ENCODE measurements at places on chromosomes 3 and 15. TPM values are rescaled to one million over a fixed set of nuclear protein-coding genes. Genes with fewer than 3 reads are reported as not detected.

DNA sequence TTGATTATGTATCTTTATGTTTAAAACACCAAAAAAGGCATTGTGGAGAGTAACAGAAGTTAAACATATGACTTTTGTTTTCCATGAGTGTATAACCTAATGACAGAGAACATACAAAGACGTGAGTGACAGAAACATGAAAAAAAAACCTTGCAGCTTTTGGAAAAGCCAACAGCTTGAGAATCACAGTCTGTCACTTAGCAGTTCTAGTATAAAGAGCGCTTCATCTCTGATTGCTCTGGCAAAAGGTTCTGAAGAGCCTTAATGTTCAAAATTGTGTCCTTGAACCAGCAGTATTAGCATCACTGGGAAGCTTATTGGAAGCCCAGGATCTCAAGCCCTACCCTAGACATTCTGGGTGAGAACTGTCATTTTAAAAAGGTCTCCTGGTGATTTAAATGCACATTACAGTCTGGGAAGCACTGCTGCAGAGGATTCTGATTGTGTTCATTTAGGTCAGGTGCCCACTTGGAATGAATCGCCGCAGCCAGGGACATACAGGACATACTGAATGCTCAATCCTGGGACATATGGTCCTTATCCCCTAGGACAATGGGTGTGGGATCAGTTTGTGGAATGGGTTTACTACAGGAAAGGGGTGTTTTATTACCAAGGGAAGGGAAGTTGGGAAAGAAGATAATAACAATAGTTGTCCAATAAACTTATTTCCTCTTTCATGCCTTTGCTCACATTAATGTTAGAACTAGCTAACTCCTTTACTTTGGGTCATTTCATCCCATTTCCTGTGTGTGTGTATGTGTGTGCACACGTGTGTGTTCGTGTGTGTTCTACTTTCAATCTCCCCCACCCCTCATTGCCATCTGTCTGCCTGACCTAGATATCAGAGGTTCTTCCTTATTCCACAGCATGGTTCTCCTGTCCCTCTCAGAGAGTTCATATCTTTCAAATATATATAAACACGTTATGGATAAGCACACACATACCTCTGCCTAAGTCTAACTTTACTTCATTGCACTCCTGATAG, 55.0 kb downstream of the LRRC49 start:
- no peak for DNase-seq

The TGM5 gene
- total RNA-seq: 0.07 TPM

The TMEM212 gene
- not detected for total RNA-seq

- DNase-seq: no peak
These were observed 412.4 kb downstream of the RAP2B start for GRCh38 chr3:153574445-153574844.

DNA sequence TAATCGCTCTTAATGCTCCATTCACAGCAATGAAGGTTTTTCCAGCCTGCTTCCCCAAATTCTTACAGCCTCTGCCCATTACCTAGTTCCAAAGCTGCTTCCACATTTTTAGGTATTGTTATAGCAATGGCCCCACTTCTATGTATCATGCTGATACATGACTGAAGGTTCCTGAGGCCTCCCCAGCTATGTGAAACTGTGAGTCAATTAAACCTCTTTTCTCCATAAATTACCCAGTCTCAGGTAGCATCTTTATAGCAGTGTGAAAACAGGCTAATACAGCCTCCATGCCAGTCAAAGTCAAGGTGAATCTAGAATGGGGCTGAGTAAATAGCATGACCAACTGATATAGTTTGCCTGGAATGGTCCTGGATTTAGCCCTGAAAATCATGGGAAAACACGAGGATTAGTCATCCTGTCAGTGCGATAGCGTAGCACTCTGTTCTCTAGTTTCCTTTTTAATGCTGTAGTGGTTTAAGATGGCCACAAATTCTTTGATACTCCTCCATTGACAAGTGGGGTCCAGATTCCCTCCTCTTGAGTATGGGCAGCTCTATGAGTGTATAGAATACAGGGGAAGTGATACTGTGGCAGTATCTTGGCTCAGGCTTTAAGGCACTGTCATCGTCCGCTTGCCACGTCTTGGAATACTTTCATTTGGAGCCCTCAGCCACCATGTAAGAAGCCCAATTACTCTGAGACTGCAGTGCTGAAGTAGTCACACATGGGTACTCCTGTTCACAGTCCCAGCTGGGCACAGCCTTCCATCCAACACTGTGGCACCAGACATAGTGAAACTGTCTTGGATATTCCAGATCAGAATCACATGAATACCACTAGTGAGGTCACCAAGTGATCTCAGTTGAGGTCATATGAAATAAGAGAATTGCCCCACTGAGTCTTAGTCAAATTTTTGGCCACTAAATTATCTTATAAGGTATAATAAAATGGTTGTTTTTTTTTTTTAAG, 94.0 kb upstream of the PLCL2 start:
- no peak for DNase-seq

The SNTN gene
- not detected for total RNA-seq

The CHD2 gene
- 105 TPM for total RNA-seq

DNA sequence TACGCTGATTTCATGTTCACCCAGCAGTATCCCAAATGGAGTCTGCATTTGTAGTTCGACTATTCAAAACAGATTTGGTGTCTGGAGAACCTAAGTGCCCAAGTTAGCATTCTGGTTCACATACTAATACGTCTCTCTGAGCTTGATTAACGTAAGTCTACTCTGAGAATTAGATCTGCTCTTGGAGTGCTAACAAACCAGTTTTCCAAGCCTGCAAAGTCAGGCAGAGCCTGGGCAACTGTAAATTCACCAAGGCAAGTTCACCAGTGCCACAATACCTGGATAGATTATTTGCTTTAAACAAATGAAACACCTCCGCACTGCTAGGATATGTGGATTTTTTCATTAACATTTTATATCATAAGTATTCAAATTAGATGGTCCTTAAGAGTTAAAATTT, 912.6 kb downstream of the ROBO1 start:
- DNase-seq: no peak

The IQCF5 gene
- total RNA-seq: not detected

DNA sequence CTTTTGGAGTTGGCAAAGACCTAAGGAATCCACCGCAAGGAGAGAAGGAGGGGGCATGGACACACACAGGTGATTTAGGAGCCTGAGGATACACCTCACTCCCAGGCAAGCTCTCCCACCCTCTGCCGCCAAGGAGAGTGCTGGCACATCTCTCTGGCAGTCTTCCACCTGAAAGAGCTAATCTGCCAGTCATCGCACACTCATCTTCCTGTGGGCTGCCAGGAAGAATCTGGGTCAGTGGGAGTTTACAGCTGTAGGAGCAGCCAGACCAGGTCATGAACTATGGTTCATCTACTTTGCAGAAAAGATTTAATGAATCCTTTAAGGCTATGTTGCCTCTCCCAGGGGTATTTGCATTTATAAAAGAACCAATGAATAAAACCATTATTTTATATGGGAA, 170.6 kb upstream of the TSC22D2 start:
- DNase-seq: no peak

DNA sequence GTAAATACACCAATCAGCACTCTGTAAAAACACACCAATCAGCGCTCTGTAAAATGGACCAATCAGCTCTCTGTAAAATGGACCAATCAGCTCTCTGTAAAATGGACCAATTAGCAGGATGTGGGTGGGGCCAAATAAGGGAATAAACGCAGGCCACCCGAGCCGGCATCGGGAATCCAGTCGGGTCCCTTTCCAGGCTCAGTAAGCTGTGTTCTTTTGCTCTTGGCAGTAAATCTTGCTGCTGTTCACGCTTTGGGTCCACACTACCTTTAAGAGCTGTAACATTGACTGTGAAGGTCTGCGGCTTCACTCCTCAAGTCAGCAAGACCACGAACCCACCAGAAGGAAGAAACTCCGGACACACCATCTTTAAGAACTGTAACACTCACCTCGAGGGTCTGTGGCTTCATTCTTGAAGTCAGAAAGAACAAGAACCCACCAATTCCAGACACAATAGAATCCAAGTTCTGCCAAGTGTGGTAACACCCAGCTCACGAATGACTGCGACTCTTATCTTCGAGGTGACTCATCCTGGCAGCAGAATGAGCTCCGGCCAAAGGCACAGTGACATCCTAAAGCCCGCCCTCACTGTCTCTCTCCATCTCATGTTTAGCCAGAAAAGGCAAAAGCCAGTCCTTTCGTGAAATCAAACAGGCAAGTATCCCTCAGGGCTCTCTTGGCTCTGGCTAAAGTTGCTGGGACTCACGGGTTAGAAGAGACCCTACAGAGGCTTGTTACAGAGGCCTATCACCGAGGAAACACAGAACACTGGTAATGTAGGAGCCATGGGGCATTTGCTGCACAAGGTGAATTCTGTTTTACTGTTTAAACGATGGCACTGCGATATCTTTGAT, 155.2 kb downstream of the FAM43A start:
- no peak for DNase-seq

GRCh38 chr3:30662836-30663235, 56.4 kb downstream of the TGFBR2 start:
- no peak for DNase-seq

The ATP10A gene
- total RNA-seq: 48.0 TPM

GRCh38 chr3:20406611-20407011, 220.6 kb upstream of the SGO1 start:
- DNase-seq: no peak

DNA sequence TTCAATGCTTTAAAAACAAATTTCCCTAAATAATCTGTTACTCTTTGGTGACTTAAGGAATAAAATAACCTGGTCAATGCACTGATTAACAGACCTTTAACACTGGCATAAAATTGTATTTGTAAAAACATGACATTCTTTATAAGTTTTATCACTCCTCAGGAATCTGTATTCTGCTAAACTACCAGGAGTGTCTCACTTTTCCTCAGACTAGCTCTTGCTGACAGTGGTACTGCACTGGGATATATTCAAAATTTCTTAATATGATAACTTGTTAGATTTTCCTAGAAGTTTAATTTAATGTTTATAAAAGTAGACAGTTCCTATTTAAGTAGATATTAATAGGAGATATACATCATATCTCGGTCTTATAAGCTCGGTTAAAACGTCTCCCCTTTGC, 363.4 kb upstream of the ARHGEF26 start:
- no peak for DNase-seq

DNA sequence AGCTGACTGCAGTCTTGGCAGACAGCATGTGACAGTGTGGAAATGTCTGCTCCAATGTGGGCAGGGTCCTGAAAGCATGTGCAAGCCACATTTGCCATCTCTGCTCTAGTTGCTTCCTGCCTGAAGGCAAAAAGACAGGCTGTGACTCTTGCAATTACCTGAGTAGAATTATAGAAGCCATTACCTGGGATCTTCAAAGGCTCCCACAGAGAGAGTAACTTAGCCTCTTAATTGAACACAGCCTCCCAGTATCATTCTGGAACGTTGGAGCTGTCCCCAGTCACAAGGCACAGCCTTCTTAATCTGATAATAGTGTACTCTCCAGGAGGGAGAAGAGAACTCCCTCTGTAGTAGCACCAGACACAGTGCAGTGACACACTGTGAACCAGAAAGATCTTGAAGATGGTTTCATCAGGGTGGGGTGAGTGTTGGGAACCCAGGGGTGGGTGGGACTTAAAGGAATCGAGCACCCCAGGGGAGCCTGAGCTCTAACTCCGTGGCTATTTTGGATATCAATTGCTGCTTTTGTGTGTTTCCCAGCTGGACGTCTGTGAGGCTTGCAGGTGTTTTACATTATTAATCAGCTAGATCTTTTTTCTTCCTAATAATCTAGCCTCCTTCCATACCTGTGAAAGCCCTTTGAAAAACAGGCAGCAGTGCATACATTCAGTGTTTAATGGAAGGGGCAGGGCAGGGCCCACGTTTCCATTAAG, 40.6 kb upstream of the GLCE start:
- DNase-seq: no peak

DNA sequence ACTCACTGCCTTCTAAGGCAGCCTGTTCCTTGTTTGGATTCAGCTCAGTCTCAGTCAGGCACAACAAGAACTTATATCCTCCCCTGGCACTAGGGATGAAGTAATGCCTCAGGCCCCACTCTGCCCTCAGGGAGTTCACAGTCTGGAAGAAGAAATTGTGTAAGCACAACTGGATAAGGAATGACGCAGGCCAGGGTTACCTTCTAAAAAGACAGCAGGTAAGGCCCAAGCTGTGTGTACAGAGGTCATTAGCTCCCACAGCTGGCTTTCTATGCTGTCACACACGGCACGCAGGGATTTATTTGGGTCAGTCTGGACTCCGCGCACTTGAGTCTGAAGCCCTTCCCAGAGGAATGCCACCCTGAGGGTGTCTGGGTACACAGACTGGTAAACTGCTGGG, 82.9 kb downstream of the IQSEC1 start:
- no peak for DNase-seq

- no peak for DNase-seq
These were observed 24.8 kb upstream of the CMTM7 start for GRCh38 chr3:32366638-32367397.

The LYZL4 gene
- not detected for total RNA-seq

GRCh38 chr3:125017406-125017805, 38.4 kb downstream of the HEG1 start:
- no peak for DNase-seq

GRCh38 chr3:187292181-187292580, 644 bp upstream of the MASP1 start:
- no peak for DNase-seq

The MUC20 gene
- total RNA-seq: 2.9 TPM

The PCOLCE2 gene
- total RNA-seq: 0.33 TPM

- DNase-seq: no peak
These were observed 575.1 kb downstream of the FOXP1 start for GRCh38 chr3:71008350-71008935.

GRCh38 chr15:80556694-80557367, 138.3 kb upstream of the ABHD17C start:
- no peak for DNase-seq

- no peak for DNase-seq
These were observed 25.5 kb upstream of the FGD5 start for GRCh38 chr3:14793126-14793857.

The CCDC33 gene
- not detected for total RNA-seq

The BBX gene
- total RNA-seq: 37.2 TPM

DNA sequence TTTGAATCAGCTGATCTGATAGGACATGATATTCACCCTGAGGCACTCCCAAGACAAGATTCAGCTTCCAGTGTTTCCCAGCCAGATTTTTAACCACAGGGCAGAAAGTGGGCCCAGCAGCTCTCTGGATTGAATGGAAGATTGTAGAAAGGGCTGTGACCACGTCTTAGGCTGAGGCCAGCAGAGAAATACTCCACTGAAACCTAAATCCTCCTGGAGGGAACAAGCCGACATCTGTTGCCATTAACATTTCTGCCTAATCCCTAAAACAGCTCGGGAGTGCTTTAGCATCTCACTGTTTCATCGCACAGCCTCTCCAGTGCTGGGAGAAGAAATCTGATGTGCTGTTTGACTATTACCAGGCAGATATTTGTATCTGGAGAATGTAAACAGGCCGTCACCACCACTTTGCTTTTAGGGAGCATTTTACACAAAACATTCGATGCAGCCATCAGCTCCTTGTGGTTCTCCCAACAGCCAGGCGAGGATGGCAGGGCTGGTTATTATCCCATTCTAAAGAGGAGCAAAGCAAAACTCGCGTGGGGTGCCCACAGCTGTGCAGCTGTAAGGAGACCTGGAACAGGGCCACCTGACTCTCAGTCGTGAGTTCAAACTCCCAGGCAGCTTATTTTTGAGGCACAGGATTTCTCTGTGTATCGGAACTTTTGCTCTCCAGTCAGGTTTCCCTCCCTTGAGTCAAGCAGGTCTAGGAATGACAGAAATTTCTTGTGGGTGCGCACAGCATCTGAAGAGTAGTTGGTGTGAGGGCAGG, 117.4 kb downstream of the LIPC start:
- no peak for DNase-seq

- DNase-seq: no peak
These were observed 33.7 kb downstream of the CGGBP1 start for GRCh38 chr3:88025001-88025552.

Measured in activated CD4-positive, alpha-beta T cell treated with anti-CD3 and anti-CD28 coated beads, Interleukin-2, amount 10 ng/mL, durations not matched to agents 24 days and 14 days (primary cell).